Neural progenitor cell (in vitro differentiated cells): ENCODE measurements at places on chromosomes 13 and 19. TPM values are rescaled to one million over a fixed set of nuclear protein-coding genes. Genes with fewer than 3 reads are reported as not detected.

Gene CGB8
- total RNA-seq = not detected in 2 replicates

DNA sequence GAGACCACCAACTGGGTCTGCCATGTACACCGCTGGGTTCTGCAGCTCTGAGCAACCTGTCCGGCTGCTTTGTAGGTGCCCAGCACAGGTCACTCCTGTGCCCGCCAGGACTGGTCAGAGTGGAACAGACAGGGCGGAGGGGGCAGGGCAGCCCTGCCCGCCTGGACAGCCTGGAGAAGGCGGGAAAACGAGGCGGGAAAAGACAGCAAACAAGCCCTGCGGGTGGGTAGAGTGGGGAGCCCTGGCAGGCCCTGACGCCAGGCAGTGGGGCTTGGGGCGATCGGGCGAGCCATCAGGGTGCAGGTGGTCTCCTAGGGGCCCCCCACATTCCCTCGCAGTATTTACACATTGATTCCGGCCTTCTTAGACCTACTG, 533 bp upstream of the UHRF1 start:
- DNase-seq = no peak

Gene SYMPK
- 38.3 and 65.7 TPM in 2 replicates for total RNA-seq

- no peak for DNase-seq
Measured at GRCh38 chr13:40192452-40192851, 474.0 kb downstream of the FOXO1 start.

DNA sequence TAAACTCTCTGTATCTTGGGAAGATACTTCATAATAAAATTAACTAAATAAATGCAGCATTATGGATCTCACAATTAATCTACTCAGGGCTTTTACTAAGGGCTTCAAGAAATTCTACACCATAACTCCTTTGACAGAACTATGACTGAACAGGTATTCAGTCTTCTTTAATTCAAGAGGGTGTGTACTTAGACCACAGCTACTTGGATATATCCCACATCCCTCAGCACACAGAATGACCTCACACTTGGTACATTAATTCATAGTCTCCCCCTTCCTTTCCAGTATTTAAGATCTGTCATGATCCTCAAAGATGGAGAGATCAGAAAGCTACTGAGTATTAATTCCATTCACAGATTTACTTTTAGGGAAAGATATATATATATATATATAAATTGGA, 11.6 kb downstream of the DIAPH3 start:
- DNase-seq = no peak

Gene ERCC1
- total RNA-seq = 46.0 and 74.5 TPM in 2 replicates

Gene APC2
- total RNA-seq = 1.3 and 12.2 TPM in 2 replicates

DNA sequence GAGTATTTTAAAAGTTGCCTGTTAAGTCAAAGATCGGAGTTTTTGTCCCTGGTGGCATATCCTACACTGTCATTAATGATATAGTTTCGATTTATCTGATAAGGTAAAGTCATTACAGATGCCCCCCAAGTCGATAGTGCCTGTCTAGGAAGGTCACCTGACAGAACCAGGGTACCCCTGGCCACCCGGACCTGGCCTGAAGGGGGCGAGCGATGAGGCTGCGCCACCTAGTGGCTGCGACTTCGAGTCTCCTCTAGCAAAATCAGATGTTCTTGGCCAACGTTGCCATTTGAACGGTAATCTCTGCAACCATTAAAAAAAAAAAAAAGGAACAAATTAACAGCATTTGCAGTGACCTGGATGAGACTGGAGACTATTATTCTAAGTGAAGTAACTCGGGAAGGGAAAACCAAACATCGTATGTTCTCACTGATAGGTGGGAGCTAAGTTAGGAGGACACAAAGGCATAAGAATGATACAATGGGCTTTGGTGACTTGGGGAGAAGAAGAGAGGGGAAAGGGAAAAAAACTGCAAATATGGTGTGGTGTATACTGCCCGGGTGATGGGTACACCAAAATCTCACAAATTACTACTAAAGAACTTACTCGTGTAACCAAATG, 565.1 kb downstream of the LIG4 start:
- peak; percentile 85 for DNase-seq

DNA sequence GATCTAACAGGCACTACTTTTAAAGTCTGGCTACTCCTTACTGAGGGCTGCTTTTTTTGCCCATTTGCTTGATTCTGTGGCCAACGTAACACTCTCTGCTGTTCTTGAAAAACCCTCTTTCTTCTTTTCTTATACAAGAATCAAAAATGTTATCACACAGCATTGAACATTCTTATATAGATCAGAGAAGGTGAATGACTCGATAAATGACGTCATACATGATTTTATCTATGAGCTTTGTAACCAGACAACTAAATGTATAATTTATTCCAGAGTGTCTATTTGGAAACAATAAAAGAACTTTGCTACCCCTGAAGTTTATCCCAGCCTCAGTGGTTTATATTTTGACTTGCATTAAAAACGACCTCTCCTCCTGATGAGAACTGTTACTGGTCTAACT, 12.4 kb downstream of the RFX2 start:
- DNase-seq = no peak

Gene ARGLU1
- 371 and 467 TPM in 2 replicates for total RNA-seq

DNA sequence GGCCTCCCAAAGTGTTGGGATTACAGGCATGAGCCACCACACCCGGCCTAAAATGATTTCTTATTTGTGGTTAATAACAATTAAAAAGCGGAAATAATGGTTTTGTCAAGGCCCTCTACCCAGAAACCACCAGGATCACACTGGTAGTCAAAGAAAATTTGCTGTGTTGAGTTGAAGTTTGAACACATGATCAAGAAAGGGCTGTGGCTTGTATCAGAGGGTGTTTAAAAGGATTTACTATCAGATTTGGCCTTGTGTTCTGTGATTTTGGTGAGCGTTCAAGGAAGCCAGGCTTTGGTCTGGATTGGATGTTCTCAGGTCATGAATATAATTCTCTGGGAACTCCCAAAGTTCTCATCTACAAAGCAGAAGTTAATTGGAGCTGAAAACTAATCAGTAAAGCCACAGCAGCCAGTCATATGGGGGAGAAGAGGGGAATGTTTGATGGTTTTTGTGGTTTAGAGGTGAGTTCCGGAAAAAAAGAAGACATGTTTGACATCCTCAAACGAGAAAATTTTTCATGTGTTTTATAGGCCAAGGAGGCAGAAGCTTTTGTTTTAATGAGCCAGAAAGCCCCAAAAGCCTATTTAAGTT, 10.6 kb upstream of the ZNF556 start:
- no peak for DNase-seq

- no peak for DNase-seq
Measured at GRCh38 chr13:91745967-91746366, 347.5 kb downstream of the GPC5 start.

GRCh38 chr13:98144801-98145350, 2.0 kb downstream of the FARP1 start:
- peak; percentile 81 for DNase-seq

DNA sequence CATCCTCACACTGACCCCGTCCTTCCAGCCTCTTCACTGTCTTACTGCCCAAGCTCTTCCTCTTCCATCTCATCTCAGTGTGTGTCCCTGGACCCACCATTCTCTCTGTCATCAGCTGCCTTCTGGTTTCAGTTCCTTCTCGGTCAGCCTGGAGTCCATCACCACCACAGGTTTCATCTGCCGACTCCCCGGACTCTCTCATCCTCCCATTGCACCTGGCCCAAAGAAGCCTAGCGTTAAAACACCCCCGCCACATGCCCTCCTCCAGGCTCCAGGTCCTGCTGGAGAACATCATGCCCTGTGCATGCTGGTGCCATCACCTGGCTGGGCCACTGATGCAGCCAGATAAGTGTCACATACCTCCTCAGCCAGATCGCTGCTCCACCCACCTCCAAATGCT, 122.1 kb upstream of the GPR12 start:
- DNase-seq = no peak
